ENCODE measurements at places on chromosomes 6 and 20. TPM values are rescaled to one million over a fixed set of nuclear protein-coding genes. Genes with fewer than 3 reads are reported as not detected.

GRCh38 chr20:36322131-36322530 is 16.0 kb downstream of the DLGAP4 start:
- H3K4me1 ChIP-seq: no peaks in the 10 kb centered on the region
- DNase-seq: no peak
- H3K27me3 ChIP-seq: peaks cover 11% of the 10 kb centered on the region
- H3K27ac ChIP-seq: no peak overlapping the region
- H3K36me3 ChIP-seq: peaks cover 3% of the 10 kb centered on the region

DNA sequence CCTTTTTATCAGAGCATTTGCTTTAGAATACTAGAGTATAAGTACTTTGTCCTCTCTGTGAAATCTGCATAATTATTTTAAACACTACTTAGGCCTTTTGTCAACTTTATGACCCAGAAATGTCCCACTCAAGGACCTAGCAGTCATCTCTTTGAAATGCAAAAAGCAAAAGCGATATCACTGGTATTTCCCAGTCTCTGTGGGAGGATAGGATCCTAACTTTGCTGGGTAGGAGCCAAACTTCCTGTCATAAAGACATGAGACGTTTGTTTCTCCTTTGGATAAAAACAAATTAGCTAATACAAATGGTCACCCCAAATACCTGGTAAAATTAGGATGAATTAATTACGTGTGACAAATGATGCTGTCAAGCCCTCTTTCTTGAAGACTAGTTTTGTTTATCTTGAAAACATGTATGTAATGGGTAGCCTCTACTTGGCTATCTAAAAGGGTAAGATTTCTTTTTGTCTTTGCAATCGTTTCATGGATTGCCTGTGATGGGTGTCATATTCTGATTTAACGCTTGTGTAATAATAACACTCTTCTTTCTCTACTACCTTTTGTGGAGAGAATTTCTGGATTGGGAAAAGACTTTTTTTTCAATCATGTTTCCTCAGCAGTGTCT is 36.2 kb downstream of the DCDC2 start:
- no peak overlapping the region for H3K27ac ChIP-seq
- no peaks in the 10 kb centered on the region for H3K4me1 ChIP-seq
- no peak overlapping the region for H3K4me3 ChIP-seq
- no peak for DNase-seq
- no peaks in the 10 kb centered on the region for H3K36me3 ChIP-seq

SAYSD1 gene
- total RNA-seq: 21.0 TPM

DNA sequence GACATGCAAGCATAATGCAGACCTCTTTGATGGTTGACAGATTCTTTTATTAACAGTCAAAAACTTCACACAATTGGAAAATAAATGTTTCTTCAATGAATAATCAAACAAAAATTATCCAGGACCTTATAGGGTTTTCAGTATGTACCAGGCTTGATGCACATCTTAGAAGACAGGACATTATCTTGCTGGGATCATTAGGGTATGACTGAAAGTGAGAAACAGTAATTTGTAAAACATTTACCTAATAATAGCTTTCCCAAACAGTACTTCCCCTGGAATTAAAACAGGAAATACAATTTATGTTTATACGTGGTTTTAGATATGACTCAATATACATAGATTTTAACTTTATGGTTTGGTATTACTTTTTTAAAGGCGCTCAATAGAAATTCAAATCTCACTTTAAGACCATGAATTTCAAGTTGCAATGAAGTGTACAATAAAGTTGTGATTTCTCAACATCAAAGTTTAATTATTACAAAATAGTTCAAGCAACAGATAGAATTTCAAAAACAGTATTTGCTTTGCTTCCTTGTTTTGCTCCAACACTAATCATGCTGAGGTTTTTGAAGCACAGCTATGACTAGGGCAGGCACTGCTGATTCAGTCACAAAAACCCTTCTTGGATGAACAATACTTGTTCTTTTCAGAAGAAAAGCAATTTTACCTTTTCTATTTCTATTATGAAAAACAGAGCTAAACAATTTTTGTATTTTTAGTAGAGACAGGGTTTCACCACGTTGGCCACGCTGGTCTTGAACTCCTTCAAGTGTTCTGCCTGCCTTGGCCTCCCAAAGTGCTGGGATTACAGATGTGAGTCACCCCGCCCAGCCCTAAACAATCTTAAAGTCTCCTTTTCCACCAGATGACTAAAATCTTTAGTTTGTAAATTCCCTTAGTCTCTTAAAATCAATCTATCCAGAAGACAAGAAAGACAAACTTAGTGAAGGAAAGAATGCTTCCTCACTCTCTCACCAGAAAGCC is 13.7 kb downstream of the SOD2 start:
- peak; percentile 54 for DNase-seq
- H3K36me3 ChIP-seq: peaks cover 7% of the 10 kb centered on the region
- peak overlapping the region; percentile 75 for H3K27ac ChIP-seq
- H3K4me1 ChIP-seq: peaks cover 28% of the 10 kb centered on the region
- peak overlapping the region; percentile 59 for H3K4me3 ChIP-seq
- H3K27me3 ChIP-seq: no peaks in the 10 kb centered on the region

DNA sequence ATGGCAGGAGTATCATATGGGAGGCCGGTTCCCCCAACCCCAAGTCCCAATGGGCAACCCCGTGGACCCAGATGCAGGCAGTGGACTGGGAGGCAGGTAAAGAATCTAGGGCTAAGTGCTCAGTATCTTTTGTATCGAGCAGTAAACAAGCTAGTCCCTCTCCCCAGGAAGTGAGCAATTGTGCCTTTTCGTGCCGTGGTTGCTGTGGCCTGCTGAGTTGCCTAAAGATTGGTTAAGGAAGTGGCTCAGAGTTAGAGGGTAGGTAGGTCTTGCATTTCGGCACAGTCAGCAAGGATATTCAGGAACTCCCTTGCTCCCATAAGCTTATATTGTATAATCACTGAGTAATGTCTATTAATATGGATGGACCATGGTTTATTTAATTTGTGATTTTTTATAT is 1.3 kb upstream of the DNAH8 start:
- H3K4me1 ChIP-seq: peaks cover 45% of the 10 kb centered on the region
- H3K4me3 ChIP-seq: peak overlapping the region; percentile 34
- peak; percentile 83 for DNase-seq
- H3K27me3 ChIP-seq: peaks cover 45% of the 10 kb centered on the region
